ENCODE measurements at places on chromosomes 12 and 14. TPM values are rescaled to one million over a fixed set of nuclear protein-coding genes. Genes with fewer than 3 reads are reported as not detected.
A peak's percentile ranks its signal among the peaks of the same experiment; 100 is the strongest.

DNA sequence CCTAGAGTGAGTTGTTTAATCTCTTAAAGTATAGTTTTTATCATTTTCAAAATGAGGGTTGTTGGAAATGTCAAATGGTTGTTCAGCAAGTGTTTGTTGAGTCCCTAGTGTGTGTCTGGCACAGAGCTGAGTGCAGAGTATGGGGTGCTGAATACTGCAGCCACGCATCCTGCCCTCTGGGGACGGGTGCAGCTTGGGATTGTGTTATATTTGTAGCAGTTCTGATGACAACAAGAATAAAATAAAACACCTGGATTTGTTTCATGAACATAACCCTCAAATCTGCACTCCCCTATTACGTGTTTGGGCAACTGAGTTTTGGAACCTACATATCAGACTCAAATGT, 127.9 kb downstream of the CACNA1C start:
- no peaks in the 10 kb centered on the region for H3K36me3 ChIP-seq
- no peak for DNase-seq
- H3K4me3 ChIP-seq: no peak overlapping the region
- peaks cover 3% of the 10 kb centered on the region for H3K27me3 ChIP-seq

- DNase-seq: no peak
- peaks cover 24% of the 10 kb centered on the region for H3K4me1 ChIP-seq
- H3K4me3 ChIP-seq: no peak overlapping the region
- H3K36me3 ChIP-seq: no peaks in the 10 kb centered on the region
- H3K27me3 ChIP-seq: no peaks in the 10 kb centered on the region
- peak overlapping the region; percentile 1 for H3K27ac ChIP-seq
These were observed 4.3 kb downstream of the BCAT1 start for GRCh38 chr12:24944601-24944975.

DNA sequence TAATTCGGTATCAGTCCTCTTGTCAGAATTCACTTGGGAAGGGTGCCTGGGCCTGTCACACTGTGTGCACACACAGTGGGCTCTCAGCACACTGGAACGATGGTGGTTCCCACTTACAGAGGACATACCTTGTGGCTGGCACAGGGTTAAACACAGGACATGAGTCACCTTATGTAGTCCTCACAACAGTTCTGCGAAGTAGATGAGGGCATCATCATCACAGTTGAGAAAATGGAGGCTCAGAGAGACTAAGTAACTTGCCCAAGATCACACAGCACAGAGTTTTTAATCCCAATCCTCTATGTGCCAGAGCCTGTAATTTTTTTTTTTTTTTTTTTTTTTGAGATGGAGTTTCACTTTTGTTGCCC, 90.7 kb downstream of the NINJ2 start:
- H3K36me3 ChIP-seq: no peaks in the 10 kb centered on the region
- no peak for DNase-seq
- peak overlapping the region; percentile 81 for H3K27ac ChIP-seq
- H3K4me1 ChIP-seq: peaks cover 53% of the 10 kb centered on the region
- no peaks in the 10 kb centered on the region for H3K27me3 ChIP-seq

GRCh38 chr12:63668028-63668799, at the start of gene DPY19L2:
Gene DPY19L2 (minus strand): TSS chr12:63668493. CDS start chr12:63668393, 100 bp downstream.
- H3K27me3 ChIP-seq: no peaks in the 10 kb centered on the region
- H3K4me1 ChIP-seq: no peaks in the 10 kb centered on the region
- no peaks in the 10 kb centered on the region for H3K36me3 ChIP-seq
- H3K27ac ChIP-seq: no peak within 1 kb of the TSS
- no peak within 1 kb of the TSS for H3K4me3 ChIP-seq

DNA sequence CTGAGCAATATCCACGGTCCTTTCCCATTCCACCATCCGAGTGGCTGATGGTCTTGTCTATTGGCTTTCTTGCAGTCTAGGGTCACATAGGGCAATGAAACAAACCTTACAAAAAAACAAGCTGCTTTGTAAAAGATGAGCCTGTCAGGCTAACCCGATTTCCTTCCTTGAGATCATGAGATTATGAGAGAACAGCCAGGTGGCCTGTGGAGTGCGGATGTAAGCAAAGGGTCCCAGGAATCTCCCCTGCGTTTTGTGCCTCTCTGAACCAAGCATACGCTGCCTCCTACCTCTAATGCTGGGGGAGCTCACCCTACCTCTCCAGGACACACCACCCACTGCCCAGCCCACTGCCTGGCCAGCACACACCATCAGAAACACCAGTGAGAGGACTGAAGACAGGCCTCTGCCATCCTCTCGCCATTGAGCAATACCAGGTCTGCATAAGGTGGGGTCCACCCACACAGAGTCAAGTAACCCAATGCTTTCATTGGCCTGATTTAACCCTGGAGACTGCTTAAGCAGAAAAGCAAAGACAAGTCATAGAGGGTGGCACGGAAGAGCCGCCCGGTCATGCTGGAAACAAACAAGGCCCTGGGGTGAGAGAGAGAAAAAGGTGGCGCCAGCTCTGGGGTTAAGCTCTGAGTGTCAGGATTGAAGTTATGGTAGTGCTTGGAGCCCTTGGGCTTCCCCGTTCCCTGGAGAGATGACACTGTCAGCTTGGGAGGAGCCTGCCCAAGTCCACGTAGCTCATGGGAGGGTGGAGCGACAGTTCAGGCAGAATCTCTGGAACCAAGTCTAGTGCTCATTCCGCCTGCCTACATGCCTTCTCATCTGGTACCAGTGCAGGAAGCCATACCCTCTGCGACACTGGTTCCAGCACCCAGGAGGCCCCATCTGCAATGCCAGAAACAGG, 46.6 kb downstream of the CALM1 start:
- H3K4me3 ChIP-seq: no peak overlapping the region
- H3K27ac ChIP-seq: no peak overlapping the region
- no peak for DNase-seq
- no peaks in the 10 kb centered on the region for H3K27me3 ChIP-seq
- H3K36me3 ChIP-seq: no peaks in the 10 kb centered on the region
- peaks cover 20% of the 10 kb centered on the region for H3K4me1 ChIP-seq

GRCh38 chr12:52534482-52534881, 14.3 kb upstream of the KRT5 start:
- H3K4me3 ChIP-seq: no peak overlapping the region
- H3K36me3 ChIP-seq: no peaks in the 10 kb centered on the region
- DNase-seq: peak; percentile 27
- no peak overlapping the region for H3K27ac ChIP-seq
- no peaks in the 10 kb centered on the region for H3K27me3 ChIP-seq

DNA sequence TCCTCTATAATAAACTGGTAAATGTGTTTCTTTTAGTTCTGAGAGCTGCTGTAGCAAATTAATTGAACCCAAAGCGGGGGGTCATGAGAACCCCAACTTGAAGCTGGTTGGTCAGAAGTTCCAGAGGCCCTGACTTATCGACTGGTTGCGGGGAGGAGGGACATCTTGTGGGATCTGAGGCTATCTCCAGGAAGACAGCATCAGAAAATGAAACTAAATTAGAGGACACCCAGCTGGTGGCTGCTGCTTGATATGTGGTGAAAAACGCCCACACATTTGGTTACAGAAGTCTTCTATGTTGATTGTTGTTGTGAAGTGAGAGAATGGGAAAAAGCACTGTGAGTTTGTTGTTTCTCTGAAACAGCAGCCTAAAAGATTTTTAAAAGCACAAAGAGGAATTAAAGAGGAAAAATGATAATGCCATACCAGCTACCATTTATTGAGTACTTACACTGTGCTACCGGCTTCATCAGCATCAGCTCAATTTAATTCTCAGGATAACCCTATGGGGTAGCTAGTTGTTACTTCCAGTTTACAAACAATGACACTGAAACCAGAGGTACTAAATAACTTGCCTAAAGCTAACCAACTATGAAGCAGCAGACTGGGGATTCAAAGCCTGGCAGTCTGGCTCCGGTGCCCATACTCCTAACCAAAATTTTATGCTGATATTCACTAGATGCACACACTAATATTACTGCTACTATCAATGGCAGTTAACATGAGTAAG, 24.3 kb downstream of the DDX24 start:
- no peaks in the 10 kb centered on the region for H3K4me1 ChIP-seq
- no peak overlapping the region for H3K27ac ChIP-seq
- DNase-seq: no peak
- H3K27me3 ChIP-seq: no peaks in the 10 kb centered on the region
- H3K4me3 ChIP-seq: no peak overlapping the region

GRCh38 chr14:55051165-55051422, 353 bp upstream of the MAPK1IP1L start:
- no peaks in the 10 kb centered on the region for H3K27me3 ChIP-seq
- no peaks in the 10 kb centered on the region for H3K36me3 ChIP-seq
- no peak for DNase-seq
- H3K27ac ChIP-seq: peak overlapping the region; percentile 89

FAM186B gene
- 1.4 TPM for total RNA-seq

NKX2-1 gene
- 1.5 TPM for total RNA-seq

FLRT2 gene
- total RNA-seq: 0.43 TPM

METTL1 gene
- 34.1 TPM for total RNA-seq

ESR2 gene
- 0.23 TPM for total RNA-seq
